Karpas-422 (cell line): ENCODE measurements at places on chromosomes 2 and 18.

DNA sequence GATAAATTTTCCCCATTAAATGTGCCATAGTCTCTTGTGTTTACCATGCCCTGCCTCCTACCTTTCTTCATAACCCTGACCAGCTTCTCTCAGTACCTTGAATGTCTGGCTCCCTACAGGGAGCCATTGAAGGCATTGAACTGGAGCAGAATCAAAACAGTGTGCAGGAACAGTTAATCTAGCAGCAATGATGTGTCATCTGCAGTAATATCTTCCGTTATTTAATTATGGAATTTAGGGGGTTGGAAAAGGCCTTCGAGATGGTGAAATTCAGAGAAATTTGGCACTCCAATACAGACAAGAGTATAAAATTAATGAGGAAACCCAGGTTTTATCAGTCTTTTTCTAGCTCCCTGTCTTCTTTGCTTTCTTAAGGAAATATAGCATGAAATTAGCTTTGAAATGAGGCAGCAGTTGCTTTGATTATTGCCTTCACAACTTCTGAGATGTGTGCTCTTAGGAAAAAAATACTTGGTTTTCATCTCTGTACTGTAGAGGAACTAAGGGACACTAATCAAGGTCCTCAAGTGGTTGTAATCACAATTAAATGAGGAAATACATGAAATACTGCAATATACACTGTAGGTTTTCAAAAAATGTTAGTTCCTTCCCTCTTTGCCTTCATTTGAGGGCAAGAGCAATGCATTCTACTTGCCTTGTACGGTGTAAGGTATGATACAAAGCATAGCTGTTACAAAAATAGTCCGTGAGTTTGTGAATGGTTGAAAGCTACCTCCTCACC is 369.1 kb downstream of the SETBP1 start:
- peak; percentile 31 for DNase-seq

GRCh38 chr18:10412933-10413332 is 41.5 kb upstream of the APCDD1 start:
- no peak for DNase-seq

- no peak for DNase-seq
These were observed 90.0 kb upstream of the CTDP1 start for GRCh38 chr18:79589601-79590091.

DNA sequence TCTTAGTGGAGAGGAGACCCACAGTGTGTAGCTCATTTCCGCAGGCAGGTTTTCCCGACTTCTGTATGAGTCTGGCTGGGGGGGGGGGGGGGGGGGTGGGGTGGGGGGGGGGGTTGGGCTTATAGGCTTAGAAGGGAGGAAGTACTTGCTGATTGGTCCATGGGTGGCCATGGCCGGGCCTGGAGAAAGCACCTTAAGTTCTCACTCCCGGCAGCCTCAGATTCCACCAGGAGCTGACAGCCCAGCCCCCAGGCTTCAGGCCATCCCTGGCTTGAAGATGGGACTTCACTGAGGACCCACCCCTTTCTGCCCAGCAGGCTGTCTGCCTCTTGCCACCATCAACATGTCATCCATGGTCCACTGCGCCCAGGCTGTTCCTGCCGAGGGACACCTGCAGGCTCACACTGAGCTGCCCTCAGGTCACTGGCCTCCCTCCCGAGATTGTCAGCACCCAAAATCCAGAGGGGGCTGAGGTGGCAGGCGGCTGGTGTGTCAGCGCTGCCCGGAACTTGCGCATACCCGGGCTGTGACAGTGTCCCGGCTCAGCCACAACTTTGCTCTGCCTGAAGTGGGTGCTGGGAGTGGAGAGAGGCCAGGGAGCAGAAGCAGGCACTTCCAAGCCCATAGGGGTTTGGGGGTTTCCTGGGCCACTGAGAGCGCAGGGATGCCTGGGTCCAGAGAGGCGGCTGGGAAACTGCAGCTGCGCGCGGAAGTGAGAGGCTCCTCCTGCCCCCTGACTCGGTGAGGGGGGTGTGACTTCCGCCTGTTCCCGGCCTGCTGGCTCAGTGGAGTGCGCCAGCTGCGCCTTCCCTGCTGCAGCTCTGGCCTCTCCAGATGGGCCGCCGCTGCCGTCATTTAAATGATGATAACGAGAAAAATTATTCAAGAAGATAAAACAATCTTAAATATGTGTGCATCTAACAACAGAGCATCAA is 256.1 kb downstream of the RPRM start:
- no peak for DNase-seq

DNA sequence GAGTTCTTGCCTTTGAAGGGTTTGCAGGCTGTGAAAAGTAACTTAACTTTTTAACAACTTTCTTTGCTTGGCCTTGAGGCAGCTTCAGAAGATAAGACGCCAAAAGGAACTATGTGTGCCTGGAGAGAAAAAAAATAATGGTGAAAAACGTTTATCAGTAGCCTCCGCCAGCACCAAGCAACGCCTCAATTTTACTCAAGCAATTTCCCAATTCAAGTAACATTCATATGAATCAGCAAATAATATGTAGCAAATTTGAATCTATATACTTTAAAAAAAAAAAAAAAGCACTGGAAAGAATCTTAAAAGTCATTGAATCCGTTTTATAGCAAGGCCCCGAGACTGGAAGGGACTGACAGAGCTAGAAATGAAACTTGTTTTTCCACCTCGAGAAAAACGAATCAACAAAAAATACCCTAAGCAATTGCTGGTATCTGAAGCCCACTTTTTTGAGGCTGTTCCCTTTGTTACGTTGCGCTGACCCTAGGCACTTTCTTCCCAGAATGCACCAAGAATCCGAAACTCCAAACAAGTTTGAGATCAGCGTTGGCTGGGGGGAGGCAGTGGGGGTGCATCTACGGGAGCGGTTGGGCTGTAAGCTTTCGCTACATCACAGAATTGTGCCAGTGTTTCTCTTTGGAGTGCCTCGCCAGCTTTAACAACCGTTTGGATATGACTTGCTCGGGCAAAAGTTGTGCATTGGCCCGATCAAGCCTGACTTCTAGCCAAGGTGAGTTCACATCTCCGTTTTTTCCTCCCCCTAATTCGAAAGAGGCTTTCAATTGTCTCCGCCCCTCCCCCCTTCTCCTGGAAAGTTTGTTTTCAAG is 2.7 kb upstream of the TGIF1 start:
- no peak for DNase-seq

DNA sequence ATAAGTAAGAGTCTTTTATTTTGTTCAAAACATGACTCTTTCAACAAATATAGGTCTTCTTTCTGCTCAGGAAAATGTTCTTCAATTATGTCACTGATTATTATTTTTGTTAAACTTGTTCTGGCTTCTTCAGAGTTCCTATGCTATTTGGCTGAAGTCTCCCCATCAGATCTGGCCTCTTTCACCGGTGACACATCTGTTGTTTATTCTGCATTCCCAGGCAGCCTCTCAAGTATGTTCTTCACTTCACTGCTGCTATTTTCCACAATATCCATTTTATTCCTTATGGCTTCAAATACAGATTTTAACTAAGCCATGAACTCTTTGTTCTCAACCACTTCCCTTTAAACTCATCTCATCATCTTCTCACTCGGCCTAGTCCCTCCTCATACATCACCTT is 45.7 kb downstream of the HDAC4 start:
- DNase-seq: no peak
